ENCODE measurements at places on chromosomes 5 and 9. TPM values are rescaled to one million over a fixed set of nuclear protein-coding genes. Genes with fewer than 3 reads are reported as not detected.

DNA sequence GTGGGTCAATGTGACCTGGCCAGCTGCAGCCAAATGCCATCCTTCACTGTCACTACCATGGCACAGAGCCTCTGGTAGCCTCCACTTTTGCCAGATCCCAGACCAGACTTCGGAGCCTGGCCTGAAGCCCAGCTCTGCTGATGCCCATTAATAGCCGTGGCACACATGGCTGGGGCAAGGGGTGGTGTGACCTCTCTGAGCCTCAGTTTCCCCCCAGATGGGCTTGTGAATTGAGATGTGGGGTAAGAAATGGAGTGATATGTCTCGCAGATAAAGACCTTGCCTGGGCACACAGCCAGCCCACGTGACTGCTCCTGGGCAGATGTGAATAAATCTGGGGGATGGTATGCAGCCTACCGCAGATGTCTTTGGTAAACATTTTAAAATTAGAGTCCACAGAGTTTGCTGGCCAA lies 13.9 kb downstream of the SUSD3 start:
- no peak overlapping the region for H3K4me3 ChIP-seq
- H3K36me3 ChIP-seq: no peaks in the 10 kb centered on the region
- H3K27me3 ChIP-seq: no peaks in the 10 kb centered on the region
- DNase-seq: no peak

DNA sequence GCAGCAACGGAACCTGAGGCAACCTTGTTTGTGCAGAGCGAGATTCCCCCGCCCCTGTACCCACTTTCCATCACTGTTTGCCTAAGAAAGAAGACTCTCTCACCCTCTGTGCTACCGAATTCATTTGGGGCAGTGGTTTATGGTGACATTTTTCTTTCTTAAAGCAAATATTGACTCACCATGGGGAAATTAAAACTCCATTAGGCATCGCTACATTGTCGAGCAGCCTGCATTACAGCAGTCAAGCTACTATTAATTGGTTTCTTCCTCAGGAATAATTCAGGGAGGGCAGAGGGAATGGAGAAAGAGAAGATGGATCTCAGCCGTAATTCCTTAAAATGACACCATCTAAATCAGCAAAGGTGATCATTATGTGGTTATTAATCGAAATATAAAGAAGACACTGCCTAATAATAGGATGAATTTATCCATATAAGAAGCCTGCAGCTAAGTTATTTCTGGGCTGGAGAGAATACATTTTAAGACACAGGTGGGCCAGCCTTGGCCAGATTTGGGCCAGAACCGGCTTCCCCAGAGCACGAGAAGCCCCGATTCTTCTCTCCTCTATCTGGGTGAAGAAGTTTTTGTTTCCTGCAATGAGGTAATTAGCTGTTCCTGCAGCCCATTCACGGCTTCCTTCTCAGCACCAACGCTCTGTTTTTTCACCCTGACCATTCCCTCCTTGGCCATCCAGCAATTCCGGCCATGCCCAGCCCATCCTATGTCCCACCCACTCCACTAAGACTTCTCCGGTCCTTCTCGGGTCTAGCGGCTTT lies 16.8 kb downstream of the CFAP77 start:
- no peaks in the 10 kb centered on the region for H3K27me3 ChIP-seq
- DNase-seq: no peak
- H3K4me1 ChIP-seq: no peaks in the 10 kb centered on the region

GRCh38 chr5:90968319-90968718 lies 409.7 kb downstream of the ADGRV1 start:
- no peaks in the 10 kb centered on the region for H3K4me1 ChIP-seq
- no peak overlapping the region for H3K27ac ChIP-seq
- no peak overlapping the region for H3K4me3 ChIP-seq
- no peaks in the 10 kb centered on the region for H3K27me3 ChIP-seq
- H3K36me3 ChIP-seq: no peaks in the 10 kb centered on the region
- no peak for DNase-seq

DNA sequence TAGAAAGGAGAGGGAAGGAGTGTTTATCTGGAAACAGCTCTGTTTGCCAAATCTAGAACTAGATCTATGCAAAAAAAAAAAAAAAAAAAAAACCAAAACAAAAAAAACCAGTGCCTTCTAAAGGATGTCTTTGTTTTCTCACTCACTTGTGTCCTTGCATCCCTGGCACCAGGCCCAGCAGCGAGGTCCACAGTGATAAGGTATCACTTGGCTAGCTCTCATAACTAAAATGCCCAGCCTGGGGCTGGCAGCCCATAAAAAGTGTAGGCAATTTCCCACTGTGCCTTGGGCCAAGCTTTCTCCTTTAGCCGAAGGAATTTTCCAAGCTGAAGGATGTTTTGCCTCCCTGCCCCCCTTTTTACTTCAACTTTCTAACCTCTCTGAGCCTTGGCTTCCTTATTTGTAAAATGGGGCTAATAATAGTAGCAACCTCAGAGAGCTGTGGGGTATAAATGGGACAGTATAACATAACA lies 20.8 kb downstream of the RGS3 start:
- H3K27ac ChIP-seq: peak overlapping the region; percentile 68
- H3K4me3 ChIP-seq: no peak overlapping the region
- H3K36me3 ChIP-seq: no peaks in the 10 kb centered on the region
- no peaks in the 10 kb centered on the region for H3K27me3 ChIP-seq

- H3K4me1 ChIP-seq: peaks cover 14% of the 10 kb centered on the region
- H3K27ac ChIP-seq: no peak overlapping the region
- H3K27me3 ChIP-seq: no peaks in the 10 kb centered on the region
- H3K36me3 ChIP-seq: no peaks in the 10 kb centered on the region
Observed at GRCh38 chr9:87271696-87272477, 225.8 kb upstream of the DAPK1 start.

DNA sequence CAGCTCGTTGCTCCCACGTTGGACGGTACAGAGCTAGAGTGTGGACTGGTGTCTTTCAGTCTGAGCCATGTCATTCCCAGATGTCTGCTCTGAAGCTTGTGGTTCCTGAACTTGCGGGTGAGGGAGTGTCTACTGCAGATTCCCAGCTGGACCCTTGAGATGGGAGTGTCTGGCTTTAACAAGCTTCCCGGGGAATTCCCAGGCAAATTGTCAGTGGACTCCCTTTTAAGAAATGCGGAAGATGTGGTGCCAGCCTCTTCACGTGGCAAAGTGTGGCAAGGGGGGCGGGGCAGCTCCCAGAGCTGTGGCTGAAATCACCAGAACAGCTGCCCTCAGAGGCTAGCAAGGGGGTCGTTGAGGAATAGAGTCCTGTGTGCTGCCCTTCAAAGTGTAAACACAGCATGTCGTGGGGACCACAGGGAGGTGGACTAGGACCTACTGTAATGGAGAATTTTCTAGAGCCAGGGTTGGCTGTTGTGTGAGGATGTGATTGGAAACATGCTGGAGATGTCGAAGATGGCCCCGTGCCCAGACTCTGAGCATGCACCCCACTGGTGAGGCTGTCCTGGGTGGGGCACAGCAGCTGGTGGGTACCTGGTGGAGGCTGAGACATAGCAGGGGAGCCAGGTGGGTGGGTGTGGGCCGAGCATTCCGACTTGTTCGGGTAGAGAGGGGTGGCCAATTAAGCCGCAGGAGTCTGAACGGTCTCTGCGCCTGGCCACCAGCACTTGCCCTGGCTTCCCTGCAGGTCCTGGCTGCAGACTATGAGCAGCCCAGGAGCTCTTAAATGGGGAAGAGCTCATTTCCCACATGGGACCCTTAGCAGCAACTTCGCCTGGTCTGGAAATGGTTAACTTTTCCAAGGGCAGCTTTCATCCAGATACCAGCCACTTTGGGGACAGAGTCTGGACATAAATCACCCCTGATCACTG lies 37.4 kb downstream of the PRRX2 start:
- H3K27ac ChIP-seq: peak overlapping the region; percentile 86
- no peak overlapping the region for H3K4me3 ChIP-seq
- H3K36me3 ChIP-seq: no peaks in the 10 kb centered on the region
- no peak for DNase-seq
- no peaks in the 10 kb centered on the region for H3K27me3 ChIP-seq

DNA sequence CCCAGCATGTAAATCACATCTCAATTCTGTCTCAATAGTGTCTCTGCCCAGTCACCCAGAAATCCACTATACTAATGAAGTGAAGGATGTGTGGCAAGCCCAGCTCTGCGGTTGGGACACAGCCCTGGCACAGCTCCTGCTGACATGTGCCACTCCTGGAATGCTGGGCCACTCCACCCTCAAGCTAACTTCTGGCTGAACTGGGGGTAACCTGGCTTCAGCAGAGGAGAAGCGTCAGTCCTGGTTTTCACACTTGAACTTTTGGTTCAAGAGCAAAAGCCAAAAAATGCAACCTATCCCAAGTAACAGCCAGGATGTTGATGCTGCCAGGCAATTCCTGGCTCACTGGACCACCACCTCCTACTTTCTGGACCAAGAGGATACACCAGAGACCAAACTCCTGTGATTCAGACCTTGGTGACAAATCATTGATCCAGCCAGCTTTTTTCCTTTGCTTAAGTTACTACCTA lies 86.4 kb downstream of the ARRDC3 start:
- peak overlapping the region; percentile 36 for H3K27ac ChIP-seq
- DNase-seq: no peak
- no peak overlapping the region for H3K4me3 ChIP-seq
- no peaks in the 10 kb centered on the region for H3K27me3 ChIP-seq
- no peaks in the 10 kb centered on the region for H3K36me3 ChIP-seq
- H3K4me1 ChIP-seq: peaks cover 24% of the 10 kb centered on the region

- H3K4me1 ChIP-seq: peaks cover 19% of the 10 kb centered on the region
- no peak overlapping the region for H3K4me3 ChIP-seq
- no peaks in the 10 kb centered on the region for H3K36me3 ChIP-seq
- H3K27me3 ChIP-seq: no peaks in the 10 kb centered on the region
- no peak for DNase-seq
Observed at GRCh38 chr5:125196481-125197111, 450.2 kb upstream of the ZNF608 start.

- peaks cover 13% of the 10 kb centered on the region for H3K4me1 ChIP-seq
- H3K36me3 ChIP-seq: no peaks in the 10 kb centered on the region
- no peak overlapping the region for H3K4me3 ChIP-seq
- no peaks in the 10 kb centered on the region for H3K27me3 ChIP-seq
- no peak overlapping the region for H3K27ac ChIP-seq
Observed at GRCh38 chr9:95820074-95820473, 55.4 kb upstream of the ERCC6L2 start.

- H3K36me3 ChIP-seq: no peaks in the 10 kb centered on the region
- H3K4me3 ChIP-seq: no peak overlapping the region
- H3K4me1 ChIP-seq: peaks cover 22% of the 10 kb centered on the region
- no peak overlapping the region for H3K27ac ChIP-seq
- no peak for DNase-seq
Observed at GRCh38 chr9:112784020-112784785, 33.6 kb downstream of the SNX30 start.

- no peaks in the 10 kb centered on the region for H3K4me1 ChIP-seq
- no peak overlapping the region for H3K27ac ChIP-seq
- no peaks in the 10 kb centered on the region for H3K36me3 ChIP-seq
- DNase-seq: no peak
- no peak overlapping the region for H3K4me3 ChIP-seq
Observed at GRCh38 chr5:58156973-58157701, 302.7 kb downstream of the PLK2 start.

DNA sequence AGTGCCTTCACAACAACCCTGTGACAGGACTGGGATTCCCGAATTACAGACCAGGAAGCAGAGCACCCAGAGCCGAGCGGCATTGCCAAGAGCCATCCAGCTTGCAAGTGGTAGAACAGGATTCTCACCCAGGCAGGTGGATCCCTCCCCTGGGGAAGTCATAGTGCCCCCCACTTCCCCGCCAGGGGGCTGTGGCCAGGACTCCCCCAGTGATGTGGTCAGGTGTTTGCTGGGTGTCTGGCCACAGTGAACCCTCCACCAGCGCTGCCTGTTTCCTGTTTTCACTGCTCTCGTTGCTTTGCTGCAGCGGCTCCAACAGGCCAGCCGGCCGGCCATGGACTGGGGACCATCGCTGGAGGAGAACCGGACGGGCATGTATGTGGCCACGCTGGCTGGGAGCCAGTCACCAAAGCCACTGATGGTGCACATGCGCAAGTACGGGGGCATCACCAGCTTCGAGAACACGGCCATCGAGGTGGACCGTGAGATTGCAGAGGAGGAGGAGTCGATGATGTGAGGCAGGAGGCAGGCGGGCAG lies 19.3 kb downstream of the SLC6A7 start:
- DNase-seq: no peak
- H3K27me3 ChIP-seq: no peaks in the 10 kb centered on the region
- H3K27ac ChIP-seq: peak overlapping the region; percentile 20
- no peak overlapping the region for H3K4me3 ChIP-seq

- no peak for DNase-seq
- peak within 1 kb of the TSS; percentile 24 for H3K4me3 ChIP-seq
- H3K27ac ChIP-seq: no peak within 1 kb of the TSS
- H3K36me3 ChIP-seq: no peaks in the 10 kb centered on the region
- H3K27me3 ChIP-seq: no peaks in the 10 kb centered on the region
Observed at GRCh38 chr5:140827704-140828361, at the start of gene PCDHA6. TSS of gene PCDHA6 (plus strand) at chr5:140827960. CDS start at chr5:140828092, 132 bp downstream.

DNA sequence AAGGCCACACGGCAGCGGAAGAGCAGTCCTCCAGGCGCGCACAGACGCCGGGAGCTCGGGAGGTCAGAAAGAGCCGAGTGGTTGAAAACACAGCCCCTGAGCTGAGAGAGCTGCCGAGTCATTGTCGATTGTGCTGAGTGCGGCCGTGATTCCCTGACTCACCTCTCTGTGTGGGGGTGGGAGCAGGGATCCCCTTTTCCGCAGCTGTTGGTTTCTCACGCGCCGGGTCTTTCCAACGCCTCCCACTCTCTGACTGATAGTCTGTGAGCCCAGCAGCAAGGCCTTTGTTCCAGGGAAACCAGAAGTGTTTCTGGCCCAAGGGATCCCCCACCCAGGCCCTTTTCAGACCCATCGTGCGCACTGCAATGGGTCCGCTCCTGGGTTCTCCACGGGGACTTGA lies 97.3 kb downstream of the MRPL36 start:
- no peaks in the 10 kb centered on the region for H3K27me3 ChIP-seq
- H3K4me1 ChIP-seq: no peaks in the 10 kb centered on the region
- H3K4me3 ChIP-seq: no peak overlapping the region

DNA sequence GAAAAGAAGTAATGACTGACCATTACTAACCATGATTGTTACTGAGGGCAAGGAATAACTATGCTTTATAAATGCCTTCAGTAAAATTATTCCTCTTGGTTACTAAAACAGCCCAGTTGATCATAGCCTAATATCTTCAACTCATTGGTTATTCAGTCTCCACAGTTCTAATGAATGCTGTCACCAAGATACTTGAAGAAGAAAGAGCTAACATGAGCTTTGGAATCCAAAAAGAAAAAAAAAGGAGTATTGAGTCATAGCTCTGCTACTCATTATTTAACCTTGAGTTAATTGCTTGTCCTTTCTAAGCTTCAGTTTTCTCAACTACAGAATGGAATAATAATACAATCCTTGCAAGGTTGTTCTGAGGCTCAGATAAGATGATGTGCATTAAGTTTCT lies 187.7 kb downstream of the BRINP1 start:
- H3K27ac ChIP-seq: no peak overlapping the region
- no peaks in the 10 kb centered on the region for H3K27me3 ChIP-seq
- no peak for DNase-seq
- H3K36me3 ChIP-seq: no peaks in the 10 kb centered on the region
- H3K4me3 ChIP-seq: no peak overlapping the region
- no peaks in the 10 kb centered on the region for H3K4me1 ChIP-seq

Gene PPIC
- total RNA-seq: 21.6 TPM

Gene STKLD1
- total RNA-seq: not detected

Gene HSPA5
- 88.4 TPM for total RNA-seq

Gene ENTREP1
- 12.5 TPM for total RNA-seq

Gene CNOT6
- total RNA-seq: 21.4 TPM

Gene NAIP
- total RNA-seq: 22.8 TPM

Gene FBXW2
- total RNA-seq: 33.1 TPM

Gene PTGES
- 18.9 TPM for total RNA-seq

Gene C1QTNF3
- total RNA-seq: 7.1 TPM

Gene PCDHGB4
- 10.3 TPM for total RNA-seq

Gene ANKS6
- 10.8 TPM for total RNA-seq

Gene PRR16
- 19.6 TPM for total RNA-seq
